ENCODE measurements at places on chromosomes 11 and 22.
A peak's percentile ranks its signal among the peaks of the same experiment; 100 is the strongest.

GRCh38 chr11:76664578-76665061 is 5.9 kb downstream of the LRRC32 start:
- DNase-seq, result peak; percentile 64

DNA sequence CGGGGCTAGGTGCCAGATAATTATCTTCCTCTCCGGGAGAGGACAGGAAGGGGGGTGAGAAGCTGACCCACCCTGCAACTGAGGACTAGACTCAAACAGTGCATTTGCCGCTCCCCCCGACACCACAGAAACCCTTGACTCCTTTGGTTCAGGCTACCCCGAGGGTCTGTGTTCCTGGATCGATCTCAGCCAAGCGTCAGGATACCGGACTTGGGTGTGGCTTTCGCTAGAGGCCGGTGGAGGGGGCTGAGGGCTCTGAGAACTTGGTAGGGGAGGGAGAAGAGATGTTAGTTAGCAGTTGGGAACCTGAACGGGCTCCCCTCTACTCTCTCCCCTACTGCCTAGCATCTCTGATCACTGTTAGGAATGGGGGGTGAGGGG is 840 bp downstream of the SEZ6L start:
- no peak for DNase-seq

DNA sequence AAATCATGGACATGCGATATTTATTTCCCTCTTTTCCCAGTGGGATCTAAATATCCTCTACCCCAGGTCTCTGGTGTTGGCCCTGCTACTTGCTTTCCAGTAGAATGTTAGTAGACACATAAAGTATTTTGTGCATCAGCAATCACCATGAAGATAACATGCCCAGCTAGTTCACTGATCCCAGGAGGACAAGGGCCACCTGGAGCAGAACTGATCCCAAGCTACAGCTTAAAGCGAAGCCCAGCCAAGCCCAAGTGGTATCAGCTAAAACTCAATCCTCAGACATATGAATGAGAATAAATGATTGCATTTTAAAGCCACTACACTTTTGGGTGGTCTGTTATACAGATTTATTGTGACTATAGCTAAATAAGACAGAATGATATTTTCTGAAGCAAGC is 516.2 kb downstream of the INSC start:
- no peak for DNase-seq

DNA sequence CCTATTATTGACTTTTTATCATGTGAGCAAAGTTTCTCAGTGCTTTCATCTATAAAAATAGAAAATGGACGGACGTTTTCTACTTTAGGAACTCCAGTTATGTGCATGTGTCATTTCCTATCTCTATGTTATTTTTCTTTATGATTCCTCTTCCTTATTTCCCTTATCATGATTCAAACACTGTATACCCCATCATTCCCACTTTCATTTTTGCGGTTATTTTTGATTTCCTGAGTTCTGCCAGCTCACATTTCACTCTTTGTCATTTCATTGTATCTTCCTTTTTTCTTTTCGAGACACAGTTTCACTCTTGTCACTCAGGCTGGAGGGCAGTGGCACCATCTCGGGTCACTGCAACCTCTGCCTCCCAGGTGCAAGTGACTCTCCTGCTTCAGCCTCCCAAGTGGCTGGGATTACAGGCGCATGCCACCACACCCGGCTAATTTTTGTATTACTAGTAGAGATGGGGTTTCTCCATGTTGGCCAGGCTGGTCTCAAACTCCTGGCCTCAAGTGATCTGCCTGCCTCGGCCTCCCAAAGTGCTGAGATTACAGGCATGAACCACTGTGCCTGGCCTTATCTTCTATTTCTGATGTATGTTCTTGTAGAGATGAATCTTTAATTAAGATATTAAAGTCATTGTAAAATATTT is 21.5 kb downstream of the C11orf58 start:
- DNase-seq, result peak; percentile 30

- no peak for DNase-seq
These were observed 43.4 kb upstream of the PITPNB start for GRCh38 chr22:27962268-27963044.
